Ascending aorta (tissue), 2 donors: ENCODE measurements at places on chromosomes 2 and 18. TPM values are rescaled to one million over a fixed set of nuclear protein-coding genes. Genes with fewer than 3 reads are reported as not detected.

- H3K27me3 ChIP-seq: no peaks in the 10 kb centered on the region
- DNase-seq: no peak
- no peaks in the 10 kb centered on the region for H3K36me3 ChIP-seq
Observed at GRCh38 chr2:158134655-158135054, 33.0 kb downstream of the UPP2 start.

GRCh38 chr2:154306266-154306970 is 392.1 kb upstream of the KCNJ3 start:
- no peaks in the 10 kb centered on the region for H3K4me1 ChIP-seq
- H3K36me3 ChIP-seq: no peaks in the 10 kb centered on the region
- DNase-seq: no peak
- no peak overlapping the region for H3K4me3 ChIP-seq
- H3K27me3 ChIP-seq: no peaks in the 10 kb centered on the region
- H3K27ac ChIP-seq: no peak overlapping the region

Gene INPP1
- 13.3 TPM for total RNA-seq

GRCh38 chr2:167196461-167197252 is 308.4 kb downstream of the XIRP2 start:
- no peak overlapping the region for H3K4me3 ChIP-seq
- peaks cover 4% of the 10 kb centered on the region for H3K4me1 ChIP-seq
- H3K27me3 ChIP-seq: no peaks in the 10 kb centered on the region
- H3K36me3 ChIP-seq: no peaks in the 10 kb centered on the region
- no peak overlapping the region for H3K27ac ChIP-seq

DNA sequence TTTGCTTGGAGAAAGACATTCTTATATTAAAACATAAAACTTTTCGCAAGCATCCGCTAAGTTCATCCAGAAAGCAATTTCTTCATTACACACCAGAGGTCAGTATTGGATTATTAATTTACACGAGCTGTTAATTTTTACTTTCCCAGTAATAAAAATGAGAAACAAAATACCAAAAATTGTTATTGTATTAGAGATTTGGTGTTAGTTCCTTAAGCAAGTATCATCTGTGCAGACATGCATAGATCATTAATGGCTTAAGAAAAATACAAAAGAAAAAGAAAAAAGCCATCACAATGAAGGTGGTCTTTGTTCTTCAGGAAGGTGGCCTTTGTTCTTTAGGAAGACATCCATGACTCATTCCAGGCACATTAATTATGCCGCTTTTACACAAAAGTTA is 53.6 kb upstream of the HNMT start:
- no peaks in the 10 kb centered on the region for H3K36me3 ChIP-seq
- no peak for DNase-seq
- no peaks in the 10 kb centered on the region for H3K4me1 ChIP-seq
- H3K27me3 ChIP-seq: no peaks in the 10 kb centered on the region
- no peak overlapping the region for H3K27ac ChIP-seq

GRCh38 chr2:61950571-61951315 is 45.3 kb downstream of the COMMD1 start:
- H3K4me3 ChIP-seq: no peak overlapping the region
- no peaks in the 10 kb centered on the region for H3K27me3 ChIP-seq
- H3K27ac ChIP-seq: peak overlapping the region; percentile 53
- no peaks in the 10 kb centered on the region for H3K36me3 ChIP-seq

Gene ACVR1C
- not detected for total RNA-seq

DNA sequence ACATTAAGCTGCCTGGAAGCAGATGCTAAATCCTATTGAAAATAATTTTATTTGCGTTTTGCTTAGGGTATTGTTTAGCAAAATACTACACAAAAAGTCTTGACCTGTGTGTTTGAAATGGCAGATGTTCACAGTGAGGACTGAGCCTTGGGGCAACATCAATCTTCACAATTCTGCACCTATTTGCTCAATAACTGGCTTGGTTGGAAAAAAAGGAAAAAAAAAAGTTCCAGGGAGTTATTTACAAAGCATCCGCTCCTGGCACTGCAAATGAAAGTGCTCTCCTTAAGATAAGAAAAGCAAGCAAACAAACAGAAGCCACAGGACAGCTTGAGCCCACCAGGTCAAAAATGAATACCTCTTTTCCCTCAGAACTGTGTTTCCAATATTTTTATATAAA is 77.7 kb downstream of the MAP2 start:
- peaks cover 5% of the 10 kb centered on the region for H3K4me1 ChIP-seq
- H3K27ac ChIP-seq: no peak overlapping the region
- no peaks in the 10 kb centered on the region for H3K27me3 ChIP-seq
- H3K36me3 ChIP-seq: no peaks in the 10 kb centered on the region
- no peak for DNase-seq

- H3K4me1 ChIP-seq: no peaks in the 10 kb centered on the region
- no peak overlapping the region for H3K27ac ChIP-seq
- no peak overlapping the region for H3K4me3 ChIP-seq
Observed at GRCh38 chr2:14363137-14363536, 269.4 kb upstream of the LRATD1 start.

Gene PDCD1
- not detected for total RNA-seq

GRCh38 chr2:195543902-195544894 is 112.8 kb upstream of the SLC39A10 start:
- no peak overlapping the region for H3K27ac ChIP-seq
- no peaks in the 10 kb centered on the region for H3K4me1 ChIP-seq
- H3K36me3 ChIP-seq: no peaks in the 10 kb centered on the region
- no peaks in the 10 kb centered on the region for H3K27me3 ChIP-seq
- no peak for DNase-seq

GRCh38 chr18:28075501-28075900 is 101.4 kb downstream of the CDH2 start:
- H3K27me3 ChIP-seq: no peaks in the 10 kb centered on the region
- no peaks in the 10 kb centered on the region for H3K4me1 ChIP-seq
- no peaks in the 10 kb centered on the region for H3K36me3 ChIP-seq

GRCh38 chr2:195632856-195633572 is 24.0 kb upstream of the SLC39A10 start:
- no peak overlapping the region for H3K4me3 ChIP-seq
- H3K27me3 ChIP-seq: no peaks in the 10 kb centered on the region
- no peaks in the 10 kb centered on the region for H3K4me1 ChIP-seq
- H3K36me3 ChIP-seq: no peaks in the 10 kb centered on the region
- DNase-seq: no peak

- no peak overlapping the region for H3K27ac ChIP-seq
- no peak for DNase-seq
- no peak overlapping the region for H3K4me3 ChIP-seq
- no peaks in the 10 kb centered on the region for H3K36me3 ChIP-seq
- H3K4me1 ChIP-seq: peaks cover 2% of the 10 kb centered on the region
Observed at GRCh38 chr2:197137826-197138477, 172.6 kb downstream of the ANKRD44 start.

DNA sequence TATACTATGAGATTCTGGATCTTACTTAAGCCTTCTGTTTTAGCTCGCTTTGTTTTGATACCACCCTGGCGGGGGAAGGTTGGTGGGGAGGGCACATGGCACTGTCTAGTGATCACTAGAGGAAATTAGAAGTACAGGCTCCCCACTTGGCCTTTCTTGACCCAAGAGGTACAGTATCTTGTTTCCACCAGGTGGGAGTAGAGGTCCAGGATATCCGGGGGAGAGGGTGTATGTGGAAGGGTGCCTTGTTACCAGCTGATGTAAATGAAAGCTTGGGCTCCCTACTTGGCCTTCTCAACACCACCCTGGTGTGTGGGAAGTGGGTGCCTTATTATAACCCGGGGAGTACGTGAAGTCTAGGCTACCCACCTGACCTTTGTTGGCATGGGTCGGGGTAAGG is 7.5 kb downstream of the GALNT1 start:
- H3K27ac ChIP-seq: no peak overlapping the region
- no peaks in the 10 kb centered on the region for H3K4me1 ChIP-seq
- H3K27me3 ChIP-seq: no peaks in the 10 kb centered on the region
- H3K36me3 ChIP-seq: no peaks in the 10 kb centered on the region
- H3K4me3 ChIP-seq: no peak overlapping the region

Gene FZD7
- 32.5 TPM for total RNA-seq

DNA sequence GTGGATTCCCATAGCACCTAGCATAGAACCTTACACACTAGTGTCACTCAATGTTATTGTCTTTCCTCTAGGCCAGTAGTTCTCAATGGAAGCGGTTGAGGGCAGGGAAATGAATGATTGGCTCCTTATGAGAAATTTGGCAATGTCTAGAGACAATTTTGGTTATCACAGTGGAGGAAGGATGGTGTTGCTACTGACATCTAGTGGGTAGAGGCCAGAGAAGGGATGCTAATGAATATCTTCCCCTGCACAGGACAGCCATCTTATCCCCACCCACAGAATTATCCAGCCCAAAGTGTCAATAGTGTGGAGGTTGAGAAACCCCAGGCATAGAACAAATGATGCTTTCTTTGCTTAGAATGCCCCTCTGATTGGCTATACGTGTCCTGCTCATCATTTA is 15.8 kb downstream of the C18orf63 start:
- no peak overlapping the region for H3K27ac ChIP-seq
- H3K27me3 ChIP-seq: no peaks in the 10 kb centered on the region
- H3K4me3 ChIP-seq: no peak overlapping the region
- no peaks in the 10 kb centered on the region for H3K36me3 ChIP-seq
- no peak for DNase-seq
- no peaks in the 10 kb centered on the region for H3K4me1 ChIP-seq

- no peak overlapping the region for H3K27ac ChIP-seq
- H3K4me1 ChIP-seq: no peaks in the 10 kb centered on the region
- H3K4me3 ChIP-seq: no peak overlapping the region
- DNase-seq: no peak
- no peaks in the 10 kb centered on the region for H3K36me3 ChIP-seq
- H3K27me3 ChIP-seq: no peaks in the 10 kb centered on the region
Observed at GRCh38 chr2:169329688-169330554, 32.4 kb downstream of the LRP2 start.

Gene AOX1
- 59.2 TPM for total RNA-seq

GRCh38 chr2:198630384-198630783 is 826.0 kb downstream of the PLCL1 start:
- DNase-seq: no peak
- H3K27me3 ChIP-seq: no peaks in the 10 kb centered on the region
- H3K27ac ChIP-seq: no peak overlapping the region
- no peak overlapping the region for H3K4me3 ChIP-seq
- H3K36me3 ChIP-seq: no peaks in the 10 kb centered on the region

Gene ACTG2
- total RNA-seq: 134 TPM

GRCh38 chr18:31598021-31598805 is 6.5 kb downstream of the TTR start:
- no peak overlapping the region for H3K4me3 ChIP-seq
- no peaks in the 10 kb centered on the region for H3K36me3 ChIP-seq
- no peak for DNase-seq
- H3K27ac ChIP-seq: no peak overlapping the region

GRCh38 chr18:11986061-11986460 is 4.8 kb downstream of the IMPA2 start:
- no peaks in the 10 kb centered on the region for H3K36me3 ChIP-seq
- H3K4me3 ChIP-seq: no peak overlapping the region
- no peaks in the 10 kb centered on the region for H3K27me3 ChIP-seq
- no peak for DNase-seq
- H3K4me1 ChIP-seq: no peaks in the 10 kb centered on the region
- H3K27ac ChIP-seq: no peak overlapping the region

Gene WDR43
- 21.5 TPM for total RNA-seq

GRCh38 chr2:98773907-98774306 is 43.0 kb upstream of the MGAT4A start:
- no peak for DNase-seq
- H3K4me3 ChIP-seq: no peak overlapping the region
- H3K4me1 ChIP-seq: peaks cover 16% of the 10 kb centered on the region
- H3K36me3 ChIP-seq: no peaks in the 10 kb centered on the region
- H3K27me3 ChIP-seq: no peaks in the 10 kb centered on the region
- no peak overlapping the region for H3K27ac ChIP-seq

DNA sequence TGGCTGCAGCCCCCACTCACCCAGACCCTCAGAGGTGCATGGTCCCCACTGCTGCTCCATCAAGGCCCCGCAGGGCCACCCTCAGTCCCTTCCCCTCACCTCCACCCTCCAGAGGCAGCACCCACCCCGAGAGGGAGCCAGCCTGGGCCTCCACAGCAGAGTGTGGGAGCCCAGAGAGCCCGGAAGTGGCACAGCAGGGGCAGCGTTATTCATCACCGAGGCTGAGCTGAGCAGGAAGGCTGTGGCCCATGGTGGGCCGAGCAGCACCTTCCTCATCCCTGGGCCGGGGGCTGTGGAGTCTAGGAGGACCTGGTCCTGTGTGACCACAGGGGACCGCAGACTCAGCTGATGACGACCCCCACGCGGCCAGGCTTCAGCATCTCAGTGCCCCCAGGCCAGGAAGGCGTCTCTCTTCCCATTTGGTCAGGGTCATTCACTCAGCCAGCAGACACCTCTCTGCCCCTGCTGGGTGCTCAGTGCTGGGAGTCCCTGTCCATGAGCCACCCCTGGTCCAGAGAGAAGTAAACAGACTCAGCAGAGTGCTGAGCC is 258.1 kb downstream of the ATAD2B start:
- H3K4me3 ChIP-seq: no peak overlapping the region
- no peak overlapping the region for H3K27ac ChIP-seq
- no peaks in the 10 kb centered on the region for H3K36me3 ChIP-seq
- no peak for DNase-seq

- H3K27me3 ChIP-seq: no peaks in the 10 kb centered on the region
- no peak overlapping the region for H3K4me3 ChIP-seq
- H3K36me3 ChIP-seq: no peaks in the 10 kb centered on the region
Observed at GRCh38 chr18:25256439-25256838, 95.5 kb downstream of the ZNF521 start.

Gene TWIST2
- 108 TPM for total RNA-seq
